ENCODE measurements at places on chromosomes 7 and 10. TPM values are rescaled to one million over a fixed set of nuclear protein-coding genes. Genes with fewer than 3 reads are reported as not detected.

The MYOZ1 gene
- 0.50 TPM for total RNA-seq

The SFRP4 gene
- not detected for total RNA-seq

The OPN1SW gene
- total RNA-seq, result not detected

The HDAC9 gene
- total RNA-seq, result 33.3 TPM

The AKR1D1 gene
- total RNA-seq, result not detected

The AZGP1 gene
- not detected for total RNA-seq

The ASAH2 gene
- total RNA-seq, result 1.2 TPM

The DNMBP gene
- 10.2 TPM for total RNA-seq

The RHOBTB1 gene
- total RNA-seq, result 3.1 TPM

The NKX1-2 gene
- total RNA-seq, result 5.2 TPM

The ZCWPW1 gene
- total RNA-seq, result 1.7 TPM

The AMPH gene
- total RNA-seq, result not detected

The ADCYAP1R1 gene
- not detected for total RNA-seq

The FAM237B gene
- total RNA-seq, result not detected

The AUTS2 gene
- 7.3 TPM for total RNA-seq

The RASA4B gene
- total RNA-seq, result 0.75 TPM

The PRPS1L1 gene
- not detected for total RNA-seq

The AKR1C2 gene
- total RNA-seq, result 19.7 TPM

The FAM25G gene
- not detected for total RNA-seq

The SNCG gene
- 54.0 TPM for total RNA-seq

The ZNF786 gene
- 15.7 TPM for total RNA-seq

The MINDY3 gene
- total RNA-seq, result 28.0 TPM

The IKZF1 gene
- not detected for total RNA-seq

The GPR37 gene
- total RNA-seq, result 1.2 TPM

The ADGRA1 gene
- total RNA-seq, result not detected

The OPTN gene
- 176 TPM for total RNA-seq

The PRSS2 gene
- not detected for total RNA-seq

The GOLGA7B gene
- 3.1 TPM for total RNA-seq

The WAC gene
- 57.0 TPM for total RNA-seq

The LGI1 gene
- not detected for total RNA-seq

The GDF2 gene
- not detected for total RNA-seq

All from mammary epithelial cell (primary cell).